ENCODE measurements at places on chromosomes 7 and 10.
A peak's percentile ranks its signal among the peaks of the same experiment; 100 is the strongest.

- no peak for DNase-seq
These were observed 111.5 kb downstream of the FOXL3 start for GRCh38 chr7:401495-401894.

DNA sequence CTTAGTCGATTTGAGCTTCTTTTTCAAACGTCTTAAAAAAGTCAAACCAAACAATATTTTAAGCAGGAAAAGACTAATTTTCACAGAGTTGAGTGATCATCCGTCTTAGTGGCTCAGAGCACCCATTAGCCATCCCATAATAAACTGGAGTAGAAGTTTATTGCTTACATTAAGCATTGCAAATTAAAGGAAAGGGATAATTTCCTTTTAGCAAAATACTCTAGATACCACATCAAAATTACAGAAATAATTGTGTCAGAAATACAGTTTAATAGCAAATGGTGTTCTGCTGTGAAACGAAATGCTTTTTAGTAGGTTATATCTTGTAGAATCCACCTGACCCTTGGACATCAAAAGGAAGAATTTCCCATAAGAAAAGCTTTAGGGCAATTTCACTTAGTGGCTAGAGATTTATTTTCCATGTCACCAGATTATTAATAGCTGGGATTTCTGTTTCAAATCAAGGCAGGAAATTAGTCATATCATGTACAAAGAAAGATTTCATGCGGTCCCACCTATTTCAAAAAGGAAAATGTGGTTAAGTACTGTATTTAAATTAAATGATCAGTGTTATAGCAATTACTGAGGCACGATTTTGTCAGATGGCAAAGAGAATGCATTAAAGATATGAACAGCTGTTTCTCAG, 96.2 kb downstream of the NPTX2 start:
- no peak for DNase-seq

DNA sequence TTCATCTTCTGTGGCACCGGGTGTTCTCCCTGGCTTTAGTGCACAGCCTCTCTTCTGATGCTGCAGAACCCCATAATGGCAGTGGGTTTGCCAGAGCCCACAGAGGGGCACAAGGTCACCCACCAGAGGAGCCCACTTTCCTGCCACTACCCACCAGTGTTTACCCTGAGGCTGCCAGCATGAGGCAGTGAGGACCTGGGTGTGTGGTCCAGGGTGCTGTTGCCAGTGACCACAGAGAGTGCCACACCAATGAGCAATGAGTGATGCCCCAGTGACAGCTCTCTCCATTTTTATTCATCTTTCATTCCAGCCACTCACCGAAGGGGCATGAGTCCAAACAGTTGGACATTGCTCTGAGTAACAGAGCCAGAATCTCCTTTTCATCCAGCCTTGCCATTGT, 34.8 kb downstream of the MTURN start:
- DNase-seq: no peak

DNA sequence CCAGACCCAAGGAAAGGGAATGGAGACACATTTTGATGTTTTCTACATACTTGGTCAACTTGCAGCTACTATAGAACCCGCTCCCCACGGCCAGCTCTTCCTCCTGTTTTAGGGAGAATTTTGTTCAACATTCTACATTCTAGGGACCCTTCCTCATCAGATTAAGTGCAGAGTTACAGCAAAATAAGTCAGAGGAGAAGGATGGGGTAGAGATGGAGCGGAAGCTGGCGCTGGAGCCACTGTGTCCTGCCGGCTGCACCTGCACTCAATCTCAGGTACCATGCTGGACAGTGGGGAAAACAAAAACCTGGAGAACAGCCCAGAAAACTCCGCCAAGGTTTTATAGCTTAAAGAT, 79.4 kb upstream of the EN2 start:
- no peak for DNase-seq

GRCh38 chr10:98467506-98468318, 21.0 kb upstream of the HPS1 start:
- DNase-seq: peak; percentile 32

- DNase-seq: no peak
These were observed 3.9 kb downstream of the PPP1R17 start for GRCh38 chr7:31690935-31691334.

DNA sequence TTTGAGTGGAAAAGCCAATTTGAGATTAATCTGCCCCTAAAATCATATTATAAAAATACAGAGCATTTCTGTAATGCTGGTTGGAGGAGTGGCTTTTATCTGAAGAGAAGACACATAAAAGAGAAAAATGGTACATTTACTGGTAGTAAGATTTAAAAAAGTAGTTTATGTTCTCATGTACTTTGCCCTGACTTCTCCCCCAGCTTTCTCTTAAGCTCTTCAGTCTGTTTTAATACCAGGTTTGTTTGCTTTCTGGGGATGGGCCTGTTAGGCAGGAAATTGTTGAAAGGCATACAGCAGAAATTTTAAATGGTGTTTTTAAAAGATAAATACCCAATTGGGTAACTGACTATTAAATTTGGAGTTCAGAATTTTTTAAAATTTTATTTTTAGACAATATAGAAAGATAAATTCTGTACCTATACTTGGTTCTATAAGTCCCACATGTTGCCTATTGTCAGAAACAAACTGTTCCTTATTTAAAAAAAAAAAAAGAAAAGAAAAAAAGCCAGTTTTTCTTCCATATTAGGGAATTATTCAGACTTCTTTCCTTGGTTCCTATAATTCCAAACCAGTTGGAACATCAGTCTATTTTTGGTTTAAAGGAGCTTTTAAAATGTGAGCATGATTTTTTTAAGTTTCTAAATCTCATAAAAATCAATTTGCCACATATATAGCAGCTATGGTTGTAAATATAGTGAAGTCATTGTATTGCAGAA, 136.6 kb downstream of the ARID5B start:
- no peak for DNase-seq
